HuH-7 (cell line): ENCODE measurements at places on chromosomes 12 and 14.

GRCh38 chr12:46369474-46370379, 2.8 kb downstream of the SLC38A2 start:
- no peak for DNase-seq

GRCh38 chr14:34350903-34351302, 111.1 kb downstream of the SPTSSA start:
- no peak for DNase-seq

DNA sequence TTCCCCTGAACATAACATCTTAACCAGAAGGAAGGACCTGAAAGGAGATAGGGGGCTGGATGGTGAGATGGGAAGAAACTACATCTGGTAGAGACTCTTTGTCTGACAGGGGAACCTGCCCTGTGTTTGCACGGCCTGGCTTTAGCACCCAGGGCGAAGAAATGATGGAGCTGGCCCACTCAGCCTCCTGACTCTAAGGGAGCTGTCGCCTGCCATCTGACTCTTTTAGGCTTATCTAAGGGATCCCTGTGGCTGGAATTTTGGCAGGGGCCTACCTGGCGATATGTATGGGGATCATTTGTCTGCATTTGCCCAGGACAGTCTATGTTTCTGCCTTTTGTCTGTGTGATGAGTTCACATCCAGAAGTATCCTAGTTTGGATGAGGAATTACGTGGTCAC, 15.6 kb upstream of the CACNA2D4 start:
- no peak for DNase-seq

GRCh38 chr14:100399052-100399849, 76.1 kb downstream of the SLC25A47 start:
- DNase-seq = no peak
